Breast epithelium (tissue), 4 donors: ENCODE measurements at places on chromosomes 13 and 19.

- no peaks in the 10 kb centered on the region for H3K27me3 ChIP-seq
- H3K4me1 ChIP-seq: no peaks in the 10 kb centered on the region
- DNase-seq: no peak
- no peak overlapping the region for H3K27ac ChIP-seq
- no peak overlapping the region for H3K4me3 ChIP-seq
Measured at GRCh38 chr13:32211813-32212212, 103.3 kb downstream of the ZAR1L start.

GRCh38 chr13:75437582-75438318 lies 44.2 kb downstream of the TBC1D4 start:
- DNase-seq: no peak
- H3K27me3 ChIP-seq: no peaks in the 10 kb centered on the region
- no peak overlapping the region for H3K4me3 ChIP-seq
- no peaks in the 10 kb centered on the region for H3K36me3 ChIP-seq

- H3K4me1 ChIP-seq: no peaks in the 10 kb centered on the region
- H3K27me3 ChIP-seq: no peaks in the 10 kb centered on the region
- peak overlapping the region; percentile 78 for H3K4me3 ChIP-seq
- peak overlapping the region; percentile 100 for H3K27ac ChIP-seq
Measured at GRCh38 chr19:18293642-18294466, 12.4 kb upstream of the JUND start.

- peaks cover 11% of the 10 kb centered on the region for H3K27me3 ChIP-seq
- no peak overlapping the region for H3K27ac ChIP-seq
- H3K4me3 ChIP-seq: no peak overlapping the region
- DNase-seq: no peak
- no peaks in the 10 kb centered on the region for H3K4me1 ChIP-seq
Measured at GRCh38 chr13:99125326-99125915, 75.2 kb upstream of the UBAC2 start.

DNA sequence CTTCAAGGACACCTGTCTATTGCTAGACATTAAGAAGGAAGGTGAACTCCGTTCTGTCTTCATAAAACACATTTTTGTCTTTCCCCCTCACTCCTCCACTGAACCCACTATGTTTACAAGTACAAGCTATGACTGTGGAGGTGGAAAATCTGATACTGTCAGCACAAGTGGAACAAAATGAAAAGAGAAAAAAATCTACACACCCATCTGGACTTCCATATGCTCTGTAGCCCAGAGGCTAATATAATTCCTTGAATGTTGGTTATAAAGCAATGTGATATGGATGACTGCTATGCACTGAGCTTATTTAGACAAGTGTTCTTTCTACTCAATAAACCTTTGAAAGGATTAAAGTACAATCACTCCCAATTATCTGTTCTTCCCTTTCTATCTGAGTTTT lies 713.5 kb downstream of the DIAPH3 start:
- no peaks in the 10 kb centered on the region for H3K36me3 ChIP-seq
- H3K27me3 ChIP-seq: no peaks in the 10 kb centered on the region
- no peaks in the 10 kb centered on the region for H3K4me1 ChIP-seq
- no peak overlapping the region for H3K4me3 ChIP-seq
- no peak for DNase-seq
- H3K27ac ChIP-seq: no peak overlapping the region

- H3K4me1 ChIP-seq: no peaks in the 10 kb centered on the region
- no peak overlapping the region for H3K27ac ChIP-seq
- H3K4me3 ChIP-seq: no peak overlapping the region
- H3K36me3 ChIP-seq: no peaks in the 10 kb centered on the region
- no peaks in the 10 kb centered on the region for H3K27me3 ChIP-seq
Measured at GRCh38 chr13:78680576-78681350, 21.8 kb upstream of the OBI1 start.

GRCh38 chr19:33296488-33296971 lies 5.8 kb downstream of the CEBPA start:
- no peak overlapping the region for H3K27ac ChIP-seq
- peaks cover 26% of the 10 kb centered on the region for H3K4me1 ChIP-seq
- no peak overlapping the region for H3K4me3 ChIP-seq
- no peaks in the 10 kb centered on the region for H3K36me3 ChIP-seq
- DNase-seq: peak; percentile 28

- H3K4me1 ChIP-seq: no peaks in the 10 kb centered on the region
- H3K27ac ChIP-seq: no peak overlapping the region
- DNase-seq: no peak
- H3K4me3 ChIP-seq: no peak overlapping the region
Measured at GRCh38 chr13:95176611-95177259, 124.5 kb downstream of the ABCC4 start.

DNA sequence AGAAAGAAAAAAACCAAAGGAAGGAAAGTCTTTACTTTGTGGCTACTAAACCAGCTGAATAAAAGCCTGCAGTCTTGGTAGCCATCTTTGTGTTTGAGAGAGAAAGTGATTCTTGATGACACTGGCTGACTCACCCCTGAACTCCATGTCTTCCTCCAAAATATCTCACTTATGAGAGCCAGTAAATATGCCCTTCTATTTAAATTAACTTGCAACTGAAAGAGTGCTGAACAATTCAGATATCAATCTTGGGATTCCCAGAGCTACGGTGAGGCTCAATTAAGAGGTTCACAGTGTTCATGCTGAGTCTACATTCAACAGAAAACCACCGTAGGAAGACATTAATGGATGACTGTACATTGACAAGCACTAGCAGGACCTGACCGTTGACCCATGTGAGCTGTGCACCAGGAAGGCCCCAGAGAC lies 57.9 kb downstream of the KCTD12 start:
- peak overlapping the region; percentile 65 for H3K27ac ChIP-seq
- H3K4me3 ChIP-seq: no peak overlapping the region
- DNase-seq: no peak
- H3K27me3 ChIP-seq: no peaks in the 10 kb centered on the region
- H3K36me3 ChIP-seq: no peaks in the 10 kb centered on the region
- no peaks in the 10 kb centered on the region for H3K4me1 ChIP-seq

DNA sequence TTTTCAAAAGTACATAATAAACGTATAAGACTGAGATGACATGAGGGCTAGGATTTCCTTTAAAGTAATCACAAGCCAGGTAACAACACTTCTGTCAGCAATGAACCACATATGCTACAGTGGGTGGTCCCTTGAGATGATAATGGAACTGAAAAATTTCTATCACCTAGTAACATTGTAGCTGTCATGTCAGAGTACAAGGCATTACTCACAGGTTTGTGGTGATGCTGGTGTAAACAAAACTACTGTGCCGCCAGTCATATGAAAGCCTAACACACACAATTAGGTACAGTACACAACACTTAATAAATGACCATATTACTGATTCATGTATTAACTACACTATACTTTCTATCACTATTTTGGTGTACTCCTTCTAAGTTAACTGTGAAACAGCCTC lies 36.8 kb downstream of the MIPEP start:
- no peak for DNase-seq
- H3K36me3 ChIP-seq: no peaks in the 10 kb centered on the region
- H3K27ac ChIP-seq: no peak overlapping the region
- H3K4me1 ChIP-seq: no peaks in the 10 kb centered on the region
- H3K27me3 ChIP-seq: no peaks in the 10 kb centered on the region

GRCh38 chr19:46442808-46443450 lies 14.2 kb upstream of the PNMA8C start:
- no peaks in the 10 kb centered on the region for H3K4me1 ChIP-seq
- H3K4me3 ChIP-seq: no peak overlapping the region
- DNase-seq: no peak
- H3K36me3 ChIP-seq: no peaks in the 10 kb centered on the region

- H3K4me3 ChIP-seq: no peak overlapping the region
- H3K27ac ChIP-seq: peak overlapping the region; percentile 99
Measured at GRCh38 chr19:17137417-17137816, 61.8 kb downstream of the MYO9B start.

- H3K4me1 ChIP-seq: no peaks in the 10 kb centered on the region
- no peak overlapping the region for H3K4me3 ChIP-seq
- no peaks in the 10 kb centered on the region for H3K36me3 ChIP-seq
- H3K27me3 ChIP-seq: no peaks in the 10 kb centered on the region
- no peak overlapping the region for H3K27ac ChIP-seq
Measured at GRCh38 chr13:35252536-35253205, 223.8 kb downstream of the MAB21L1 start.

DNA sequence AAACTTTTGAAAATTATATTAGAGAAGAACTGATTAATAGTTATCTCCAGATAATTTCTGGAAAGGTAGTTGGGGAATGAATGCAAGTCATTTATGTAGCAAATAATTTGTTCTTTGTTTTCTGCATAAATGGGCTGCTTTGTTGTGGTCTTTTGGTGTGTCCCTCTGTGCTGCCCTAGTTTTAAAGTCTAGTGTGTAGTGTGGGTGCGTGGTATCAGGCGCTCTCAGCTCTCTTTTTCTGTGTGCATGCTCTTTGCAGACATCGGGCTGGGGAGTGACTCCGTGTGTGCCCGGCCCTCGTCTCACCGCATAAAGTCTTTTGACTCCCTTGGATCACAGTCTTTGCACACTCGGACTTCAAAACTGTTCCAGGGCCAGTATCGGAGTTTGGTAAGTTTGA lies 94.5 kb downstream of the ARHGEF7 start:
- no peak for DNase-seq
- no peak overlapping the region for H3K4me3 ChIP-seq
- no peaks in the 10 kb centered on the region for H3K27me3 ChIP-seq
- H3K4me1 ChIP-seq: peaks cover 3% of the 10 kb centered on the region
- H3K36me3 ChIP-seq: no peaks in the 10 kb centered on the region
- H3K27ac ChIP-seq: no peak overlapping the region

DNA sequence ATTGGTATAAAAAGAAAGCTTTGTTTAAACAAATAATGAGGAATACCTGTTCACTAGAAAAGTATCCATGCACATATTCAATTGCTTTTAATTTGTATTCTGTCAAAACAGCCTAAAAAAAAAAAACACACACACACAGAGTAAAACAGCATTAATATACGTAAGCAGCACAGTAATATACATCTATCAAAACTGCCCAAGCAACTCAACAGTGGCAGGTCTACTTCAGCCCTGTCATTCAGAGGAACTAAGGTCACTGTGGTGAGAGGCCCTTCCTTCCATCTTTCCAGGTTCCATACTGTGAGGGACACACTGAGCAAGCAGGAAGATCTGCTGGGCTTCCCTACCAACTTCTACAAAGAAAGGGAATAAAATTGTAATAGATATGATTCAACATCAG lies 3.8 kb downstream of the PROSER1 start:
- H3K4me1 ChIP-seq: no peaks in the 10 kb centered on the region
- no peaks in the 10 kb centered on the region for H3K27me3 ChIP-seq
- DNase-seq: no peak

DNA sequence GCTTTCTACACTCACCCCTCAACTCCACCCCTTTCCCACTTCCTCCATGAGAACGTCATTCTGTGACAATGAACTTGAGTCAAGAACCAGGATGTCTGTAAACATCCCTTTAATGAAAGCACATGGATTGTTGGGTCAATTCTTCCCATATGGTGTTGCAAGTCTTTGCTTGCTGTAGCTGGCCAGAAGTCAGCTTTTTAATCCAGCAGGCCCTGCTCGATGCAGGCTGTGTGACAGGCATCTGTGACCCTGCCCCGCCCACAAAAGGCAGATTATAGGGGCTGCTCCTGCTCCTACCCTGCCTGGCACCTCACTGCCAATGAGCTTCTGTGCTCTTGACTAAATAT lies 78.0 kb downstream of the STARD13 start:
- H3K4me3 ChIP-seq: no peak overlapping the region
- no peaks in the 10 kb centered on the region for H3K36me3 ChIP-seq
- peaks cover 5% of the 10 kb centered on the region for H3K4me1 ChIP-seq
- H3K27ac ChIP-seq: peak overlapping the region; percentile 73

DNA sequence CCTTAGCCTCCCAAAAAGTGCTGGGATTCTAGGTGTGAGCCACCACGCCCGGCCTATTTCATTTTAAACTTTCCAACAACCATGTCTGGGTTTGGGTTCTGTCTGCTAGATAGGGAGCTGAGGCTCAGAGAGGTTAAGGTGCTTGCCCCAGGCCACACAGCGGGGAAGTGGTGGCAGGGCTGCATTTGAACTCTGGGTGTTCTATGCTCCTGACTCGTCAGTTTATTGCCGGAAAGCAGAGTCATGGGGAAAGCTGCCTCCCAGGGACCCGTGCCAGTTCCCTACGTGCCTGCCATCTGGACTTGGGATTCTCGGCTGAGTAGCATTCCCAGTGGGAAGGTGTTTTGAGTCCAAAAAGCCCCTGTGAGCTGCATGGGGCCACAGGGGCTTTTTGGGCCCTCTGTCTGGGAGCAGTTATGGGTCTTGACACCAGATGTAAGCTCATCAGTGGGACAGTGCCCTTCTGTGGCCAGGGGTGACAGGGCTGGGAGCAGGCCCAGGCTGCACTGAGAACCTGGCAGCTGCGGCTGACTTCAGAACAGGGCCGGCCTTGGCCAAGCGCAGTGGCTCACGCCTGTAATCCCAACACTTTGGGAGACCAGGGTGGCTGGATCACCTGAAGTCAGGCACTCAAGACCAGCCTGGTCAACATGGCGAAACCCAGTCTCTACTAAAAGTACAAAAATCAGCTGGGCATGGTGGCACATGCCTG lies 10.9 kb downstream of the RFX1 start:
- H3K4me1 ChIP-seq: no peaks in the 10 kb centered on the region
- DNase-seq: no peak
- H3K36me3 ChIP-seq: no peaks in the 10 kb centered on the region
- H3K4me3 ChIP-seq: no peak overlapping the region

GRCh38 chr13:27126859-27127258 lies 44.8 kb downstream of the USP12 start:
- H3K4me1 ChIP-seq: no peaks in the 10 kb centered on the region
- no peak for DNase-seq
- H3K27ac ChIP-seq: no peak overlapping the region
- H3K4me3 ChIP-seq: no peak overlapping the region
- no peaks in the 10 kb centered on the region for H3K27me3 ChIP-seq

- no peaks in the 10 kb centered on the region for H3K4me1 ChIP-seq
- H3K27me3 ChIP-seq: peaks cover 23% of the 10 kb centered on the region
- DNase-seq: no peak
- H3K27ac ChIP-seq: no peak overlapping the region
- H3K4me3 ChIP-seq: peak overlapping the region; percentile 71
Measured at GRCh38 chr13:102399791-102400674, 1.8 kb downstream of the FGF14 start.

DNA sequence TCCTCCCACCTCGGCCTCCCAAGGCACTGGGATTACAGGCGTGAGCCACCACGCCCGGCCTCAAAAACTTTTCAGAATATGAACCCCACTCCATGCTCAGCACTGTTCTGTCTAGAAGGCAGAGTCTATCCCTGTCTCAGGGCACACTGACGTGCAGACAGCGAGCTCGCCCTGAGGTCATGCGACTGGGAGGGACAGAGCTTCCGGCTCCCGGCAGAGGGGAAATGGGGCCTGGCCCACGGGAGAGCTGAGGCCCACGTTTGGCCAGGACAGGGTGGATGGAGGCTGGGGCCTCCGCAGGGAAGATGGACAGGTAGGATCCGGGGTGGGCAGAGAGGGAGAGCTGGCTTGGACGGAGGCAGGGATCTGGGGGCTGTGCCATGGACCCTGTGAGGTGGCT lies 2.8 kb upstream of the AZU1 start:
- no peak for DNase-seq
- H3K4me1 ChIP-seq: peaks cover 7% of the 10 kb centered on the region
- H3K36me3 ChIP-seq: no peaks in the 10 kb centered on the region
- H3K27me3 ChIP-seq: peaks cover 31% of the 10 kb centered on the region

- H3K36me3 ChIP-seq: no peaks in the 10 kb centered on the region
- no peaks in the 10 kb centered on the region for H3K27me3 ChIP-seq
- no peak for DNase-seq
- no peak overlapping the region for H3K27ac ChIP-seq
Measured at GRCh38 chr13:114079601-114080536, 52.6 kb downstream of the RASA3 start.

GRCh38 chr13:34108410-34108809 lies 290.5 kb downstream of the RFC3 start:
- no peak for DNase-seq
- H3K4me3 ChIP-seq: no peak overlapping the region
- H3K27ac ChIP-seq: no peak overlapping the region
- H3K4me1 ChIP-seq: no peaks in the 10 kb centered on the region
- H3K27me3 ChIP-seq: no peaks in the 10 kb centered on the region
- H3K36me3 ChIP-seq: no peaks in the 10 kb centered on the region
